ENCODE measurements at places on chromosomes 3 and 15.

DNA sequence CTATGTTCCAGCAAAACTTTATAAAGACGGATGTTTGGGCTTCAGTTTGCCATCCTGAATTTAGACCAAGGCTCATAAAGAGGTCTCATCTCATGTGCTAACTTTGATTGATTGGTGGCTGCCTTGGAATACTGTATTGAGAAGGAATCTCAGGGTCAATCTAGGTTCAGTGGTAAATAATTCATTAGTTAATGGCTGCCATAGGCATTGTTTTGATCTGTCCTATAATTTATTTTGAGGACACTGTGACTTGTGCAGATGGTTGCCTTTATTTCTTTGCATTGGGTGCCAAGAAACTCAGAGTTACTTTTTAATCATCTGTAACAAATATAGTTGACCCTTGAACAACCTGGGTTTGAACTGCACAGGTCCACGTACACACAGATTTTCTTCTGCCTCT is 159.8 kb downstream of the B3GALNT1 start:
- DNase-seq, result no peak

DNA sequence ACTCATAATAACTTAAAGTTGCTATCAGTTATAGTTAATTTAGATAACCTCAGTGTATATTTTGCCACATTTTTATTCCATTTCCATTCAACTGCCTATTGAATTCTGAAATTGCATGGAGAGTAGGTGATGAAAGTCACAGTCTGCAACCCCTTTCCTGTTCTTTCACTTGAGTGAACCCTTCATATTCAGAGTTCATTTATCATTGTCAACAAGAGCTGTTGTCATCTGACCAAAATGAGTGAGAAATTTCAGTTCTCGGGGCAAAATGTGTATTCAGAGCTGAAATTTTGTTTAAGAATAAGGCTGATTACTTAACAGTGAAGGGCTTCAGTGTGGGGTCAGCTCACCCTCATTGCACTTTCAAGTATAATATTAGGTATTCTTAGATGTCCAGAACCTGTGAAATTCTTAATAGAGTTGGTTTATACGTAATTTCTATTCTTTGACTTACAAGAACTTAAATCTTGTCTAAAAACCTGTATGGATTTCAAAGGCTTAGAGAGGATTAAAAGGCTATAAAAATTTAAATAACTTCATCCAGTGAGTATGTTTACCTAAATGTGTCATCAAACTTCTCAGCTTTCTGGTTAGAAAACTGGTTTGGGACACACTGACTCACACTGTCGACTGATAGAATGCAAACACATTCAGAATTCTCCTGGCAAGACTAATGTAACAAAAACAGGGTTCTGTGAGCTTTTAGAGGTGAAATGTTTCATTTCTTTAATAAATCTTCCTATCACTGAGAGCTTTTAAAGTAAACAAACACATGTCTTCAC is 92.2 kb downstream of the CMSS1 start:
- no peak for DNase-seq

- no peak for DNase-seq
Observed at GRCh38 chr3:101544161-101544850, 17.4 kb upstream of the TRMT10C start.

DNA sequence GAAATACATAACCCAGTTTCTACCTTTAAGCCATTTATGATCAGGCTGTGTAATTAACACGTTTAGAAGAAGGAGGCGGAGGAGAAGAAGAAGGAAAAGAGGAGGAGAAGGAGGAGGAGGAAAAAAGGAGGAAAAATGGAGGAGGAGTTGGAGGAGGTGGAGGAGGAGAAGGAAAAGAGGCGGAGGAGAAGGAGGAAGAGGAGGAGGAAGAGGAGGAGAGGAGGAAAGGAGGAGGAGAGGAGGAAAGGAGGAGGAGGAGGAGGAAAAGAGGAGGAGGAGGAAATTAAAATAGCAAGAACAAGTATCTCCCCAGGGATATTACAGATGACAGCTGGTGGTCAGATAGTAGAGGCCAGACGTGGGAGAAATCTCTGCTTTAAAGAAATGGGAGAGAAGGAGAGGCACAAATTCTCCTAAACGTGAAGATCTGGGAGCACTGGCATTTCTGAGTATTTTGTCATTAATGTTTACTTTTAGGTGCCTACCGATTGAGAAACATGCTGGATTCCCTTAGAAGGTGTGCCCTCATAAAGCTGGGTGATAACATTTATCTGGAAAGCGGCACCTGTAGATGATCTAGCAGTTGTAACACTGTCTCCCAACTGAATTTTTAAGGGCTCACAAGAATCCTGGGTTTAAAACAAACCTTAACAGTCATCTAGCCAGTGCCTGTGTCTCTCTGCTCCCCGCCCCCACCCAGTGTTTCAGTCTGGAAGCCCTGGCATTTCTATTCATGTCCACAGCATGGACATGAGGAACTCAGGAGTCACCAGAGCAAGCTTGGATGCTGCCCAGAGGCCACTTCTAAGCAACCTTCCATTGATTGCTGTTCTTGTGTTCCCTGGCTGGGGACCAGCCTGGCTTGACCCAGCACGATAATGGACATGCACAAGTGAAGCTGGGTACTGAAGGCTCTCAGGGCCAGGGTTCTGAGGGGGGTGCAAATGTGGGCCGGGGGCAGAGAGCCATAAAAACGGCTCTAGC is 75.2 kb downstream of the CHRNA7 start:
- no peak for DNase-seq

Data from activated T-cell treated with anti-CD3 and anti-CD28 coated beads for 48 hours (primary cell).